ENCODE measurements at places on chromosomes 2 and 18.

- no peak for DNase-seq
Measured at GRCh38 chr2:96153991-96154431, 8.8 kb upstream of the DUSP2 start.

GRCh38 chr2:70340761-70341476 is 39.1 kb upstream of the FAM136A start:
- peak; percentile 60 for DNase-seq

GRCh38 chr2:234291765-234292204 is 205.1 kb downstream of the ARL4C start:
- DNase-seq = peak; percentile 32

DNA sequence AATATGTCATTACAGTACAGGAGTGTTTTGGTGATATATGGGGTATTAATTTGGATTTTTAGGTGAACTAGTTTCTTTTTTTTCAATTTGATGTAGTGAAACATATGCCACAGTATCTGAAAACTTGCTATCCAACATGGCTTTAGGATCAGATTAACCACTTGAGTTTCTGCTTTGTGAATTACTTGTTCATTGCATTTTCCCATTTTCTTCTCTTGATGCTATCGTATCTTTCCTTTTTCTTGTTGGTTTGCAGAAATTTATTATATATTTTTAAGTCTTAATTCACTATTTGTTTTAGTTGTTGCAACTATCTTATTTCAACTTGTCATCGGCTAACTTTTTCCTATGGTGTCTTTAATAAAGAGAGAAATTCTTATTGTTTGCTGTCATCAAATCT is 8.8 kb downstream of the IL36A start:
- DNase-seq = no peak

- DNase-seq = no peak
Measured at GRCh38 chr2:204135752-204136151, 199.2 kb downstream of the ICOS start.

DNA sequence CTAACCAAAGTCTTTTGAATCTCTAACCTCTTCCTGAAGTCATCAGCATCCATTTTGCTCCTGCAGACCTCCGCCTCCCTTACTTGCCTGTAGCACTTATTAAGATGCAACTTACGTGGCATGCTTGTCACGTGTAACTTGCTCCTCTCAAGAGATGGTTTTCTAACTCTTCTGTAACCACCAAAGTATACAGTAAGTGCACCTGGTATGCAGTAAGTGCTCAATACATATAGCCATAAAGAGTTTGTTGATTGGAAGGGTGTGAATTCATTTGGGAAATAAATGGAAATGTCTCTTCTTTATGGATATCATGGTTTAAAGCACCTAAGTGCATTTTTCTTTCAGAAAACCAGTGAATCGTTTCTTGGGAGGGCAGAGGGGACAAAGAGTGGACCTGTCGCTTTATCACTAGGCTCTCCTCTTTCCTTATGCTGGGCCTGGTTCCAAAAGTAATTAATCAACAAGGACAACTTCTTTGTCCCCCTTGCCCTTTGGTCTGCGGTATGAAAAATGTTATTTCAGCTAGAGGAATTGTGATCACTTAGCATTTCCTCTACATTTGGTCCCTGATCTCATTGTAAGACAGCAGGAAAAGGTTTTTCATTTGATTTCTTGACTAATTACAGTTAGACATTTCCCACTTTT is 370.0 kb upstream of the SPRED2 start:
- DNase-seq = no peak

- DNase-seq = no peak
Measured at GRCh38 chr18:39225373-39225772, 1659.8 kb upstream of the CELF4 start.

DNA sequence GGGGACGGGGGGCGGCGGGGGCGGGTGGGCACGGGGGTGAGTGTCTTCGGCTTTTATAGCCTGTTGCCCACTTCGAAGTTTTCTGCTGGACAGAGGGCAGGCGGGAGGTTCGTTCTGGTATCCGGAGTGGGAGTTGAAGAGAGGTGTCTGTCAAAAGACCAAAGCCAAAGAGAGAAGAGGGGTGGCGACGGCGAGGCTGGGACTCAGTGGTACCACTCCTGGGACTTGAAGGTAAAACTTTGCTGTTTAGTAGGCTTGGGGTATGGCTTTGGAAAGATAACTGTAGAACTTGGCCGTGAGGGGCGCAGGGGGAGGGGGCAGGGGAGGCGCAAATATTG is 215.8 kb upstream of the DTNA start:
- no peak for DNase-seq

GRCh38 chr18:29002747-29003146 is 825.8 kb upstream of the CDH2 start:
- DNase-seq = no peak

GRCh38 chr2:71261534-71261933 is 34.6 kb upstream of the PAIP2B start:
- no peak for DNase-seq

GRCh38 chr2:152462779-152463178 is 127.8 kb downstream of the FMNL2 start:
- DNase-seq = no peak

DNA sequence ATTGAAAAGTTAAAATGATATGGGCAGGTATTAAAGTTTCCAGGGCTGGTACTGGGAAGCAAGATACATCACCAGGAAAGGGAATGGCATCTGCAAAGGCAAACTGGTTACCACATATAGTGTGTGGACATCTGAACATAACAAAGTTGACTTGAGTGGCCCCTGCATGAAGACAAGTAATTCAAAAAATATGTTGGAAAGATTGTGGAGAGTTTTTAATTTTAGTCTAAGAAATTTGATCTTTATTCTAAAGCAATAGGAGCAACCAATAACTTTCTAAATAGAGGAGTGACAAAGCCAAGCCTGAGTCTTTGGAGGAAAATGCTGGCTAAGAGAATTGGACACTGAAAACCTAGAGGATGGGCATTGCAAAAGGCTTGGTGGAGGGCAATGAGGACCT is 278.2 kb downstream of the ALK start:
- DNase-seq = no peak

DNA sequence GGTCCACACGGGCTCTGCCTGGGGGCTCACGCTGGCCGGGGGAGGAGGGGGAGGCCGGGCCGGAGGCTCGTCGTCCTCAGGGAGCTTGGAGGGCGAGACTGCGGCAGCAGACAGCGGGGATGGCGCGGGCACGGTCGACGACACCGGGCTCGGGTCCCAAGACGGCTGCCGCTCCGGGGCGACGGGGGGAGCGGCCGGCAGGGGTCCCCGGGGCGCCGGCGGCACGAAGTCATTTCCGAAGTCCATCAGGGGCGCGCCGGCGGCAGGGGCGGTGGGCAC is 491 bp downstream of the RTN4 start:
- peak; percentile 60 for DNase-seq

DNA sequence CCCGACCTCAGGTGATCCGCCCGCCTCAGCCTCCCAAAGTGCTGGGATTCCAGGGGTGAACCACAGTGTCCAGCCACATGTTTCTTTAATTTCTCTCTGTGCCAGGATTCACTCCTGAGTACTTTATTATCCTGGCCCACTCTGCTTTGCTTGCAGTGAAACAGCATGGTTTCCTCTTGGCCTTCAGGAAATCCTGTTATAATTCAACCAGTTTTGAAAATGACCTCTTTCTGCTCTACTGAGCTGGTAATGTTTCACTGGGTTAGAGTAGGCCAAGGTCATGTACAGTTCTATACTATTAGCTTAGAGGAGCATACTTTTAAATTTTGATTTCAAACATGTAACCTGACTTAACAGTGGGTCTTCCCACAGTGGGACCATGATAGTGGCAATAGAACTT is 90.6 kb upstream of the PELI1 start:
- DNase-seq = no peak

- DNase-seq = no peak
Measured at GRCh38 chr2:60438131-60438530, 115.3 kb downstream of the BCL11A start.

DNA sequence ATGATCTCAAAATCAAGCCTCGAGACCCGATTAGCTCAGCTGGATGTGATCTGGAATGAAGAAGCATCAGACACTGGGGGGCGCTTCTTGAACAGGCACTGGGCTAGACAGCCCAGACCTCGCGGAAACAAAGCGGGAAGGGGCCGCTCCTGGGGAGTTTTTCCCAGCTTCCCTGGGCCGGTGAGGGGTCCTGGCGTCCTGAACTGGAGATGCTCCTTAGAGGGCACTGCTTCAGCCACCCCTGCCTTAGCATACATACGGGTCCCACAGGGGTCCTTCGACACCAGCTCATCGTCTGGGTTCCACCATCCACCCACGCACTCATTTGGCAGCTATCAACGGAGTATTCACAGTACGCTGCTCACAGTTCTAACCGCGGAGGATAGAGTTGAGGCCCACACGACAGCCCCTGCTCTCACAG is 146.7 kb downstream of the TSN start:
- no peak for DNase-seq

DNA sequence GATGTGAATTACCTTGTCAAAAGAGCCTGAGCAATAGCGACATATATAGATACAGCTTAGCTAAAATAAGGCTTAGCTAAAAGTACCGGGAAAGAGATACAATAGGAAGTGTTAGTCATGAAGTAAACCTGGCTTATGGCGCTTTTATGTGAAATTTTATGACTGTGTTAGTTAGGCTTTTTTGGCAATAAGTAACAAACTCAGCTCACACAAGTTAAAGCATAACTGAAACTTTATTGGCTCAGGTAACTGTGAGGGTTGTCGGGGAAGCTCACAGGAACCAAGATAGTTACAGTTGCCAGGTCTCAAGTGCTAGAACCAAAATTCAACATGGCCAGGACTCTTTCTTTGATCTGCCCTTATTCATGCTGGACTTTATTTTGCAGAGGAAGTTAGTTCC is 925.0 kb upstream of the GYPC start:
- no peak for DNase-seq
